ENCODE measurements at places on chromosomes 12 and 14.

GRCh38 chr12:124829008-124829707 lies 34.5 kb downstream of the SCARB1 start:
- no peak for DNase-seq

DNA sequence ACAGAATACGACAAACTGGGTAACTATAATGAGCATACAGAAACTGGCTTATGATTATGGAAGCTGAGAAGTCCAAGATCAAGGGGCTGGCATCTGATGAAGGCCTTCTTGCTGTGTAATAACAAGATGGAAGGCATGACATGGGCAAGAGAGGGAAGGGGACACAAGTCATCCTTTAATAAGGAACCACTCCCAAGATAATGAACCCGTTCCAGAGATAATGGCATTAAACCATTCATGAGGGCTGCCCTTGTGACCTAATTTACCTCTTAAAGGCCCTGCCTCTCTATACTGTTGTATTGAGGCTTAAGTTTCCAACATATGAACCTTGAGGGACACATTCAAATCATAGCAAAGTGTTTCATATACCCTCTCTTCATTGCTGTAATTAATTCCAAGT lies 4.6 kb upstream of the VTI1B start:
- DNase-seq, result no peak

GRCh38 chr12:52434081-52434733 lies at the start of gene KRT75:
Gene KRT75, minus strand, starts transcription at chr12:52434371. Its CDS starts 67 bp downstream, at chr12:52434304.
- no peak for DNase-seq

- DNase-seq, result no peak
These were observed 25.1 kb upstream of the TBX3 start for GRCh38 chr12:114709112-114709511.

GRCh38 chr12:113087193-113087592 lies 30.7 kb downstream of the DTX1 start:
- no peak for DNase-seq

GRCh38 chr12:7951671-7952070 lies 15.7 kb upstream of the SLC2A3 start:
- DNase-seq, result no peak

- no peak for DNase-seq
These were observed 782 bp upstream of the PIWIL1 start for GRCh38 chr12:130336723-130337487.

- no peak for DNase-seq
These were observed 194.9 kb downstream of the DUSP6 start for GRCh38 chr12:89157413-89157812.

DNA sequence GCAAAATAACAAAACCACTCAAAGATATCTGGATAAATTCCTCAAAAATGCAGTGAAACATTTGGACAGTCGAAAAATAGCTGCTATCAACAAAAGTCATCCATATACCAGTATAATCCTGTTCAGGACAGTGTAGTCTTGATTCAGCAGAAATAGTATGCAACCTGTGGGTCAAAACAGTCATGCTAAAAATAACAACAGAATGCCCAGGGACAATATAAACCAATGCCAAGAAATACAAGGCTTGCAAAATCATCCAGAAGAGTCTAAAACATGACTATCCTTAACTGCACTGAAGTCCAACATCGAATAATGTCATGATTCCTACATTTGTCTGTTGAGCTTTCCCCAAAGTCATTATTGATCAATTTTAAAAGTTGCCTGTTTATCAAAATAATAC lies 425.9 kb downstream of the FSCB start:
- no peak for DNase-seq

GRCh38 chr14:91158091-91158790 lies 44.4 kb downstream of the DGLUCY start:
- DNase-seq, result no peak

GRCh38 chr14:100410056-100410565 lies 87.0 kb downstream of the SLC25A47 start:
- no peak for DNase-seq

- DNase-seq, result no peak
These were observed 28.2 kb downstream of the DAD1 start for GRCh38 chr14:22560662-22561365.

GRCh38 chr12:726281-727140 lies 25.9 kb upstream of the WNK1 start:
- DNase-seq, result no peak

DNA sequence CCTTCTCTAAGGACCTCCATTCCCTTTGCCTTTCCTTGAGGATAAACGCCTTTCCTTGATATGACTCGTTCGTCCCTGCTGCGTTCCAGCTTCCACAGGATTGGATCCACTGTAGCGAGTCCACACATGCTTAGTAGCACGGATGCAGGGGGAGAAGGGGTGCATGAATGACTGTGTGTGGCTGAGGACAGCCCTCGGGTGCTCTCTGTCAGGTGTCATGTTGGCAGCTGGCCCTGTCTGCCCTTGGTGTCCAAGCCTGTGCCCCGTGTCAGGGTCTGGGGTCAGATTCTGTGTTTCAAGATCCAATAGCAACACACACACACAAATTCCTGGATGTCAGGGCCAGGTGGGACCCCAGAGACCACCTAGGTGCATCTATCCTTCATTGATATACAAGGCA lies 17.5 kb upstream of the KRT80 start:
- no peak for DNase-seq

GRCh38 chr12:19261773-19262172 lies 132.2 kb downstream of the PLEKHA5 start:
- no peak for DNase-seq

DNA sequence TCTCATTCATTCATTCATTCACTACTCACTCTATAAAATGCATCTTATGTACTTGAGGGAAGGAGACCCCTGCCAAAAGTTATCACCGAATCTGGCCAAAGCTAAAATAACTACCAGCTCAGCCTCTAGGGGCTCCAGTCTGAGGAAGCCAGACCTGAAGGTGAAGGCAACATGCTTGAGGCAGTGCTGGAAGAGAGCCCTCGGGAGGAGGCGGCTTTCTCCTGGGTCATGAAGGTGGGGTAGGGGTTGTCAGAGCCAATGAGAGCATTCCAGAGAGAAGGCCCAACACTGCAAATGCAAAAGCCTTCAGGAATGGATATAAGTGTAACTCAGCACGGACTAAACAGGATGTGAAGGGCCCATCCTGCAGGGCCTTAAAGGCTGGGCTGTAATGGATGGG lies 62.4 kb downstream of the GSC start:
- no peak for DNase-seq

DNA sequence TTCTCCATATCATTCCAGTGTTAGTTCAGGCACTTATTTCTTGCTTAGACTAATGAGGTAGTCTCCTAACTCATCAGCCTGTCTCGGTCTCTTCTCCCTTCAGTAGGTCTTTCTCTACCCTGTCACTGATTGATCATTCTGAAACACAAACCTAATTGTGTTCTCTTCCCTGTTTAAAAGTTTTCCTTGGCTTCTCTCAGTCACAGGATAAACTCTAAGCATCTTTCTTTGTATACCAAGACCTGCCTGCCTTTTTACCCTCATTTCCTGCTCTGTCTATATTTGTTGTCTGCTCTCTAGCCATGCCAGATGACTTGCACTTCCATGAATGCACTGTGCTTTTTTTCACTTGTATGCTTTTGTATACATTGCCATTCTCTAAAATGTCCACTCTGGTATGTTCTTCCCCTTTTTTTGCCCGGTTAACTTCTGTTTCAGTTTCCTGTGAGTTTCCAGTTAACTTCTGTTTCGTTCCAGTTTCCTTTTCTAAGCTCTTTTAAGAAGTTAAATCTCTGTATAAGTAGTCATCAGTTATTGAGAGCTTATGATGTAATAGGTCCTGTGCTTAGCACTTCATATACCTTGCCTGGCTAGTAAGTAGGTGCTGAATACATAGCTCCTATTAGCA lies 12.8 kb downstream of the DIP2B start:
- DNase-seq, result no peak
